ENCODE measurements at places on chromosomes 2 and 18.

DNA sequence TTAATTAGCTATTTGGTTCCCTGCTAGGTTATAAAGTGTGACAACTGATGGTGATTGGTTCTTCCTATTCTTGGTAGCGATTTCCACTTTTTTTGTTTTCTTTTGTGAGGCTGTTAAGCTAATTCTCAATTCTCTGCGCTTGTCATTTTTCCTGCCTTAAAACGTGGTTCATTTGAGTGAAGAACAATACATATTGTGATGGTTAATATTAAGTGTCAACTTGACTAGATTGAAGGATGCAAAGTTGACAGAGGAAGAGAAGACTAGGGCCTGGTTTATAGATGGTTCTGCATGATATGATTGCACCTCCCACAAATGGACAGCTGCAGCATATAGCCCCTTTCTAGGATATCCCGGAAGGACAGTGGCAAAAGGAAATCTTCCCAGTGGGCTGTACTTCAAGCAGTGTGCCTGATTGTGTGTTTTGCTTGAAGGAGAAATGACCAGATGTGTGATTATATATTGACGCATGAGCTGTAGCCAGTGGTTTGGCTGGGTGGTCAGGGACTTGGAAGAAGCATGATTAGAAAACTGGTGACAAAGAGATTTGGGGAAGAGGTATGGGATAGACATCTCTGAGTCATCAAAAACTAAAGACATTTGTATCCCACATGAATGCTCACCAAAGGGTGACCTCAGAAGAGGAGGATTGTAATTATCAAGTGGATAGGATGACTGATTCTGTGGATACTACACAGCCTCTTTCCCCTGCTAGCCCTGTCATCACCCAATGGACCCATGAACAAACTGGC is 39.4 kb upstream of the ZNF804A start:
- DNase-seq, result no peak

DNA sequence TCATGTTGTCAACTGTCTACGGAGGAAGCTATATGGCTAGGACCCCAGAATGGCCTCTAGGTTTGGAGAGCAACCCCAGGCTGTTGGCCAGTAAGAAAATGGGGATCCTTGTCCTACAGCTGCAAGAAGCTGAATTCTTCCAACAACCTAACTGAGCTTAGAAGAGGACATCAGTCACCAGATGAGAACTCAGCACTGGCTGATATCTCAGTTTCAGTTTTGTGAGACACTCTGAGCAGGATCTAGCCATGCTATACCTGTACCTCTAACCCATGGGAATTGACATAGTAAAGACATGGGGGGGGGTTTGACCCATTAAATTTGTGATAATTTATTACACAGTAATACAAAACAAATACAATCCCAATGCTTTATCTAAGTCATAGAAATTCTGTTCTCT is 312.5 kb downstream of the ERBB4 start:
- DNase-seq, result no peak

- DNase-seq, result no peak
Measured at GRCh38 chr2:128180031-128180430, 89.0 kb downstream of the UGGT1 start.

DNA sequence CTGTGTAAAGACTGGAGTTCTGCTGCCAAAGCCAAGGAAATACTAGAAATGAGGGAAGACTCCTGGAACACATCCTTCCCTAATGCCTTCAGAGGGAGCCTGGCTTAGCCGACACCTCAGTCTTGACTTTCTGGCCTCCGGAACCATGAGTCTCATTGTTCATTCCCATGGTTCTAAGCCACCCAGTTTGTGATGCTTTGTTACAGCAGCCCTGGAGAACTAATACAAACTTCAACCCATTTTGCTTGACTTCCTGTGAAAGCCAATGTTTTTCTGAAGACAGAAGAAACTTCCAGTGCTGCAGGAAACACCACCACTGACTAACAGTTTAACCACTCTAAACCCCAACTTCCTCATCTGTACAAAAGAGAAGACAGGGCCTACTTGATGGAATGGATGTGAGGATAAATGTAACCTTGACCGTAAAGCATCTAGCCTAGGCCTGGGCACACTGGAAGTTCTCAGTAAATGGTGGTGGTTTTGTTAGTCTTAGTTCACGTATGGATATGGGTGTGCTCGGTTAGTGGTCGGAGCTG is 85.9 kb upstream of the RFX8 start:
- DNase-seq, result peak; percentile 56

DNA sequence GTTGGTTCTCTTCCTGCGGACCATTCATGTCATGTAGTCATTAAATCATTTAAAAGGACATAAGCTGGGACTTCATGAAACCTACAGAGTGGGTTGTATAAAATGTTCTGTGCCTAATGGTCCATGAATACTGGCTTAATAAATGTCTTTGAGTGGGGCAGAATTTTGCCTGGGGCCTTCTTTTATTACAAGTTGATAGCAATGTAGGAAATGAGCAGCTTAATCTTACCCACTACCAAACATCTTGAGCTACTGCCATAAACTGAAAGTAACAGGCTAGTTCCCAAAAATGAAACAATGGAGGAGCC is 130.9 kb downstream of the TMEM17 start:
- no peak for DNase-seq

DNA sequence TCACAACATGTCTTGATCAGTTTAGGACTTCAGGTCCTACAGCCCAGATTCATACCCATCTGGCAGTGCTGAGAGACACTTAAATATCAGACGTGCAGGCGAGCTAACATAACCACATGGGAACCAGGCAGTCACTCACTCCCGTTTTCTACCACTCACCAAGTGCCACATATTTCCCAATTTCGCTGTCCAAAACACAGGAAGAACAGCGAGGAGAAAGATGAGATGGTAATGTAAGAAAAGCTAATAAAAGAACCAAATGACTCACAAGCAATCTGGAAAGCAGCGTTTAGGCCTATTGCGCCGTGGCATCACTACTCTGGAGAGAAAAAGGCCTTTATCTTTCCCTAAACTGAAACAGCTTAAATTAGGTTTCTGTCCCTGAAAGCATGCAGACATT is 647.8 kb upstream of the SLC39A10 start:
- DNase-seq, result no peak

DNA sequence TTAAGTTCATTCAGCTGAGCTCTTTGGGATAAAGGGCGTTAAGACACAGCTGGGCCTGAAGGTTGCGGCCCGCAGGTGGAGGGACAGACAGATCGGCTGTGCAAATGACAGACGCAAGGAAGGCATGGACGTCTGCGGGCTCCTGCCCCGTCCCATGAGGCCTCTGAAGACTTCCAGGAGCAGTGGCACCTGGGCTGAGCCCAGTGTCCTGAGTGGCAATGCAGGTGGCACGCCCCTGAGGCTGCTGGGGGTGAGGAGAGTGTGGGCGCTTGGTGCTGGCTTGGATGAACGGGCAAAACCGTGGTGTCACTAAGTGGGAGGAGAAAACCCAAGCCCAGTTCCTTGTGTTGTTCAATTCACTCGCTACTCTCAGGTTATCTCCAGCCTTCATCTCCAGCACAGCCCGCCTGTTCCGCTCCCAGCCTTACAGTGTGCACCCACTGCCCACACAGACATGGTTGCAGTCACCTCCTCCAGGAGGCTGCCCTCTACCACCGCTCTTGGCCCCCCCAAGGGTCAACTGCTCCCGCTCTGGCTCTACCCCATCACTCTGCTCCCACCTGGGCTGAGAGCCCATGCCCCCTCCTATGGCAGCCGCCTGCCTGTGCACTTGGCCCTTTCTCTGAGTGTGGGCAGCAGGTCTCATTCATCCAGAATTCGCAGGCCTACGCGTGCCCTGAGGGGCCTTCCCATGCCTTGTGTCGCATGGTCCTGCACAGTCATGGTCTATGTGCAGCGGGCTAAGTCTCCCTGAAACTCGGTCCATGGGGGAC is 50.3 kb downstream of the PTGR3 start:
- no peak for DNase-seq

DNA sequence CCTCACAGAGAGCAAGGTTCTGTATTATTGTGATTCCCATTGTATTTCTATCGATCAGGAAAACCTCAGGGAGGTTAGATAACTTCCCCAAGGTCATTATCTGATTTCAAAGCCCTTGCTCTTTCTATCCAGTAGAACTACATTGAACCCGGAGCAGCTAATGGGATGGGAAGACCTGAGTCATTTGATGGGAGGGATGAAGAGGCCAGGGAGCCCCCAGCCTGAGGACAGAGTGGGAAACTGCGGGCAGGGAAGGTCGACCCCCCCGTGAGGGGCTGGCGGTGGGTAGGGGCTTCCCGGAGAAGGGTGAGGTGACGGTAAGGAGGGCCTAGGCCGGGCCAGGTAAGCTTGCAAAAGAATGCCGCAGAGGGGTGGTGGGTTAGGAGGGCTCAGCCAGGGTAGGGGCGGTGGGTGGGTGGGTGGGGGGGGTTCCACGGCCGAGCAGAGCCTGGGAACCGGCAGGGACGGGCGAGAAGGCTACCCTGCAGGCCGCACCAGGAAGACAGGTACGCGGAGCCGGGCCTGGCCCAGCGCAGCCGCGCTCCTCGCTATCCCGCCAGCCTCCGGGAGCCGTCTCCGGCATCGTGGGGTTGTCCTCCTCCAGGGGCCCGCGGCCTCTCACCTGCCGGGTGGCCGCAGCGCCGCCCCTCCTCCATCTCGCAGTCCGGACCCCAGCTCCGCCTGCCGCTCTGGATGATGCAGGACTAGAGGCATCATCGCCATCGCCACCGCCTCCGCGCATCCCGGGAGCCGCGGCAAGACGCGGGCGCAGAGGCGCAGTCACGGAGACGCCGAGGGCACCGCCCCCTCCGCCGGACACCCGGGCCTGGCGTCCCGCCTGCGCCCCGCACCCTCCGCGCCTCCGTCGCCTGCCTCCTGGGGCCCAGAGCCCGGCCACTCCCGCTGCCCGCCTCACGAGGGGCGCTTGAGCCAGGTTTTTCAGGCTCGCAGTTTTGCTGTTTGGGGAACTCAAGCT is at the start of gene GPR75:
GPR75 (minus strand) TSS at position 762 of the 976 bp plus-strand sequence. CDS start 5,211 bp downstream, outside the sequence.
- DNase-seq, result no peak

- no peak for DNase-seq
Measured at GRCh38 chr18:7733642-7734041, 166.5 kb downstream of the PTPRM start.

GRCh38 chr18:3874581-3874980 is 424.6 kb downstream of the TGIF1 start:
- no peak for DNase-seq

- no peak for DNase-seq
Measured at GRCh38 chr2:29495536-29496060, 380.4 kb downstream of the CLIP4 start.

- no peak for DNase-seq
Measured at GRCh38 chr2:216849987-216850386, 9.9 kb downstream of the TNP1 start.

- no peak for DNase-seq
Measured at GRCh38 chr2:47301277-47301618, 101.7 kb upstream of the MSH2 start.

- peak; percentile 77 for DNase-seq
Measured at GRCh38 chr18:13455960-13456481, 237.5 kb downstream of the LDLRAD4 start.

DNA sequence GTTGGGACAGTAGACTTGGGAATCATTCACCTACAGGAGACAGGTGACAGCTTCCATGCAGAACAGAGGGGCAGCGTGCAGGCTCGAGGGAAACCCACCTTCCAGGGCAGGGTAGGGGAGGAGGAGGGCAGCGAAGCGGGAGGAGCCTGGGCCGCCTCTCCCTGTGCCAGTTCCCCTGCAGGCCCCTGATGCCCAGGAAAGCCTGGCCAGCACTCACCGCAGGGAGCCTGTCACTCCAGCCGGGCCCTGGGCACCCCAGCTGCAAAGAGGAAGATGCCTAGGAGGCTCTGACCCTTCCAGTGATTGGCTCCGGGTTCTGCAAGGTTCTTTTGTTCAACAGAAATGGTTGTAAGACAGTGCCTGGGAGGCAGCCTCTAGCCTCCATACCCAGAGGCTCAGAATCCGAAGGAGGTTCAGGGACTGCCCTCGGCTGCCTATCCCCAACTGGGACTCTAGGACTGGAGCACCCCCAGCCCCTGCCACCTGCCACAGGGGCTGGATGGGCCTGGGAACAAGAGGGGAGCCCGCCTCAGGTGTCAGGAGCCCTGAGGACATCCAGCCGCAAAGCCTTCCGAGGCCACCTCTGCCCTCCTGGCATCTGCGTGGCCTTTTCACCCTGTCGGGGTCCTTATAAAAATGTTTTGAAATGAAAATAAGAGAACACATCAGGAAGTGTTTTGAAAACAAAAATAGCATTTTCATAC is 103.2 kb downstream of the PTGR3 start:
- DNase-seq, result no peak

- no peak for DNase-seq
Measured at GRCh38 chr18:5772306-5773105, 122.8 kb downstream of the TMEM200C start.
